ENCODE measurements at places on chromosomes 5 and 9. TPM values are rescaled to one million over a fixed set of nuclear protein-coding genes. Genes with fewer than 3 reads are reported as not detected.

GRCh38 chr5:168747987-168748777, 169.0 kb upstream of the PANK3 start:
- DNase-seq: no peak

DNA sequence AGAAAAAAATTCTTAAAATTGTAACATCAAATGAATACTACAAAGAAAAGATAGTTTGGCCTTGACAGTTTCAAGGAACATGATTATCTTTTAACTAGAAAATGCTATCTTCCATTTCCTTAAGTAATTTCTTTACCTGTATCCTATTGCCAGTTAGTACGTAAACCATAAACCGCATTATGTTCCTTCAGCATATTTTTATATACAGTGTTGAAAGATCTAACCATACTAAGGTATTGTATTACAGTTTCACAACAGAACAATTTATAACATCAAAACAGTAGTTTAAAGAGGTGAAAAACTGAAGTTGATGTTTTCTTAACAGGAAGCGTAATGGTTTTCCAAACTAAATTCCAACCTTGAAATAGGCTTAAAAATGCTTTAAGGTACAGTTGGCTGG, 45.1 kb downstream of the GLRX start:
- DNase-seq: no peak

DNA sequence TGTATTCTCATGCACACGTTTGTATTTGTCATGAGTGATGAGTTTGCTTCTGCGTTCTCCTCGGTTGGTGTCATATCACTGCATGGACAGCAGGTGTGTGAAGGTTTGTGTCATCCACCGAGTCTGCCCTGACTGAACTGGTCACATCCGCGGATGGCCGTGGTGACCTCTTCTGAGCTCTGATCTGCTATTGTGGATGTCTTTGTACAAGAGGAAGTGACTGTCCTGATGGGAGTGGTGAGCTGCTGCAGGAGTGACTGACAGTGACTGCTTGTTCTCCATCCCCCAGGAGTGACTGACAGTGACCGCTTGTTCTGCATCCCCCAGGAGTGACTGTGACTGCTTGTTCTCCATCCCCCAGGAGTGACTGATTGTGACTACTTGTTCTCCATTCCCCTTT, 69.9 kb downstream of the EHMT1 start:
- DNase-seq: no peak

DNA sequence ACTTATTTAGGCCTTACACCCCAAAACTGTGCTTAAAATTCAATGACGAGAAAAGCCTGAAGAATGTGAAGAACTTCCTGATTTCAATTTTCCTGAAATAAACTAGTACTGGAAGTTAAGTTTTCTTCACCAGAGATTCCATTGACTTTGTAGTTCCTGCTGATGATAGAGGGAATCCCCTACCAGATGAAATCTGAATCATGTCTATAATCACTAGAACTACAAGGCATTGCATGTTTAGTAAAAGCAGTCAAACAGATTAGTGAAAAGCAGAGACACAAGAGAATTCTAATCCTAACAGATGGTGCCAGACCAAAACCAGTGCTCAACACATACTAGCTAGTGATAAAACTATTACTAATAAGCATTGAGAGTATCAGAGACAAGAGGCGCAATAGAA, 130.0 kb downstream of the PDE4D start:
- no peak for DNase-seq

DNA sequence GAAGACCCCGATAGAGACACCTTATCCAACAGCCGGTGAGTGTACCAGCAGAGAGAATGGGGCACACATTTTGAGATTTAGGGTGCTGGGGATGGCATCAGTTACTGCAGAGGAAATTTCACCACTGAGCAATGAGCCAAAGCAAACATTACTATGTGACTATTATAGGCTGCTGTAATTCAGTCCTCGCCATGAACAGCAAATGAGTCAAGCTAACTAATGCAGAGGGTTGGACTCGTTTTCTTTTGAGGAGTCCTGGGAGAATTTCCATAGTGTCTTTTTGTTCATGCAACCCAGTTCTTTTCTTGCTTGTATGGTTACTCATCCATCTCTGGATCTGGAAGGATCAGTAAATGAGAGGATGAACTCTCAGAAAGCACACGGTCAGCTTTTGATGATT, 323.8 kb downstream of the PSAT1 start:
- no peak for DNase-seq

DNA sequence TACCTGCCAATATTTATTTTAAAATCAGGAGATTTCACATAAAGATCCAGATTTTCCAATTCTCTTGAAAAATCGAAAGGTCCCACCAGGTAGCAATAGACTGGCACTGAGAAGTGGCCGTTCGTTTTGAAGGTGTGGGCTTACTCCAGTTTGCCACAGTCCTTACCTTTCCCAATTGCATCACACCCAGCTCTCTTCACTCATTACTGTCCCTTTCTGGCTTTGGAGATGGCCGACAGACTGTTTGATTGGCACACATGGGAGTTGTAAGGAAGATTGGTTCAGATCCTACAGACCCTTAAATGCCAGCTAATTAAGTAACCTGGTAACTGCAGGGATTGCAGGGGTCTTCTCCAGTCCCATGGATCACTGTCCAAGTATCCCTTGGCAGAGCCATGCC, 68.7 kb upstream of the LARP1 start:
- no peak for DNase-seq

GRCh38 chr9:93517331-93517730, 59.1 kb upstream of the PHF2 start:
- DNase-seq: no peak

DNA sequence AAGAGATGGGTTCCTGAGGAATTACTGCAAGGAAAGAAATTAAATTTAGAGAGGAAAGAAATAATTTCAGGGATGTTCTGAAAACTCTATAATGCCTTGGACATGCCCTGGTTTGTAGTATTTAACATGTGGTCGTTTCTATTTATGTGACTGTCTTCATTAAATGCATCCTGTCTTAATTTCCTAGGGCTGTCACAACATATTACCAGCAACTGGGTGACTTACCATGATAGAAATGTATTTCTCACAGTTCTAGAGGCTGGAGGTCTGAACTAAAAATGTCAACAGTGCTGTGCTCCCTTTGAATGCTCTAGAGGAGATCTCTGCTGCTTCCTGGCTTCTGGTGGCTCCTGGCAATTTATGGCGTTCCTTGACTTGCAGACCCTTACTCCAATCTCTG, 287.7 kb downstream of the FBXL7 start:
- DNase-seq: no peak

DNA sequence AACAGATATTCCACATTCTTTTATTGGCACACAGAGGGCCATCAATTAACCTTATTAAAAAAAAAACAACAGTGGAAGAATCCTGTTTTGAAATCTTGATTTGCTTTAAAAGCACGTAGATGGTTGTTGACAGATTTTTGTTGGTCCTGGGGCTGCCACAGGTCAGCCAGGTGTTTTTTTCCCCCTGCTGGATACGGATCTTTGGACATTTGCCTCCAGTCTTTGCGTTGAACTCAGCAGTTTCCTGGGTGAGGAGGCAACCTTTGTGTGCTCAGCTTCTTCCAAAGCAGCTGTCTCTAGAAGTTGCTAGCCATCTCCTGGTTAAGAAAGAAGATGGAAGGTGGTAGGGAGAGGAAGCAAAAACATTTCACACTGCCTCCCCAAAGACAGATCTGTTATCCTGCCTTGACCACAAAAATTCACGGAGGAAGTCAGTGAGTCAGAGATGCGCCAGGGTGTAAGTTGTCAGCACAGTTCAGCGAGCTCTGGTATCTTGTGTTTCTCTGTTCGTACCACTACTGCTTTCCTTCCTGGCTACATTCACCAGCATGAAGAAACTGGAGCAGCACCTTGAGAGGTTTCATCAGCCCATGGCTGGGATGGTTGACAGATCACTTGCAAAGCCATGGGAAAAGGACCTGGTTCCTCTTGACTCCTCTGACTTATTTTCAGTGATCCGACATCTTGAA, 207.3 kb downstream of the ARHGAP26 start:
- no peak for DNase-seq

GRCh38 chr9:112777914-112778313, 27.4 kb downstream of the SNX30 start:
- no peak for DNase-seq

GRCh38 chr9:89048616-89049015, 57.3 kb downstream of the S1PR3 start:
- DNase-seq: no peak

DNA sequence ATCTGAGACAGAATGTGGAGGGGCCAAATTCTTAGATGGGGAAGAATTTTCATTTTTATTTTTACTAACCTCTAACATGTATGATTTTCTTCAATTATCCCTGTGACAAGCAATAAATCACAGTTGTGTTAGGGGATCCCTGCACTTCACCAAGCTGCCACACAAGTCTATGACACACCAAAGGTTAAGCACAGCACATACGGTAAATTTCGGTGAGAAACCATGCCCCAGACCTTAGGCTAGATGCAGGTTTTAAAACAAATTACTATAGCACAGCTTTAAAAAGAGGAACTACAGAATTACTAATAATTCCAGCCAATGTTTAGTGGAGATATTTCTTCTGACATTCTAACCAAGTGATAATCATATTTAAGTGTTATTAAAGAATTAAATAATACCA, 175.7 kb upstream of the RORB start:
- DNase-seq: no peak

DNA sequence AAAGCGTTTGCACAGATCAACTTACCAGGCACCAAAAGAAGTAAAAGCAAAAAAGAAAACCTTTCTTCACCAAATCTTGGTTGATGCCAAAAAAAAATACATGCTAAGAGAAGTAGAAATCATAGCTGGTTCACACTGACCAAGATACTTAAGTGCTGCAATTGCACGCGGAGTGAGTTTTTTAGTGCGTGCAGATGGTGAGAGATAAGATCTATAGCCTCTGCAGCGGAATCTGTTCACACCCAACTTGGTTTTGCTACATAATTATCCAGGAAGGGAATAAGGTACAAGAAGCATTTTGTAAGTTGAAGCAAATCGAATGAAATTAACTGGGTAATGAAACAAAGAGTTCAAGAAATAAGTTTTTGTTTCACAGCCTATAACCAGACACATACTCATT, 36.4 kb upstream of the CCDC152 start:
- DNase-seq: no peak

- DNase-seq: no peak
These were observed 232.6 kb downstream of the PRDM9 start for GRCh38 chr5:23740029-23740428.

GRCh38 chr9:132862533-132862932, 15.6 kb downstream of the AK8 start:
- DNase-seq: no peak

- DNase-seq: no peak
These were observed 249.1 kb downstream of the GADD45G start for GRCh38 chr9:89853931-89854330.

DNA sequence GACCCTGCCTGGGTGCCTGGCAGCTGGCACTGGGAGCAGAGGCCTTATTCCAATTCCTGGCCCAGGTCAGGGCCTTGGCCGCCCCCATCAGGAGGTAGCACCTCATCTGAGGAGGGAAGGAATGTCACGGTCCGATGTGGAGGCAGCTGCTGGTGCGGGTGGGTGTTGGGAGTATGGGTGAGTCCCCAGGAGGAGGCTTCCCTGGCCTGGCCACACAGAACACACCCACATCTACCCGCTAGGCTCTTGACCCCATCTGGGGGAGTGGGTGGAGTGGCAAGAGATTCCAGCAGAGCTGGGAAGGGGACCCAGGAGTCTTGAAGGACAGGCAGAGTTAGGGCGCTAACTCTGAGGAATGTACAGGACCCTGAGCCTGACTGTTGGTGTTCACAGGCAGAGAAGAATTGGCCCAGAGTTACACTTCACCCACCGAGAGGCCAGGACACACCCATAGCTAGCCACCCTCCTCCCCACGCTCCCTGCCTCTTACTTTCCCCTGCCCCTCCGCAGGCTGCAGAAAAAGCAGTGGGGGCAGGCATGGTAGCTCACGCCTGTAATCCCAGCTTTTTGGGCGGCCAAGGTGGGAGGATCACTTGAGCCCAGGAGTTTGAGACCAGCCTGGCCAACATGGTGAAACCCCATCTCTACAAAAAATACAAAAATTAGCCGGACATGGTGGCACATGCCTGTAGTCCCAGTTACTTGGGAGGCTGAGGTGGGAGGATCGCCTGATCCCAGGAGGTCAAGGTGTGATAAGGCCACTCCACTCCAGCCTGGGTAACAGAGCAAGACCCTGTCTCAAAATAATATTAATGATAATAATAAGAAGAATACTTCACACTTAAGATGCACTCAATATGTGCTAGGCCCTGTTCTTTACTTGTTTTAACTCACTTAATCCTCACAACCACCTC, 6.0 kb downstream of the OLFML2A start:
- no peak for DNase-seq

DNA sequence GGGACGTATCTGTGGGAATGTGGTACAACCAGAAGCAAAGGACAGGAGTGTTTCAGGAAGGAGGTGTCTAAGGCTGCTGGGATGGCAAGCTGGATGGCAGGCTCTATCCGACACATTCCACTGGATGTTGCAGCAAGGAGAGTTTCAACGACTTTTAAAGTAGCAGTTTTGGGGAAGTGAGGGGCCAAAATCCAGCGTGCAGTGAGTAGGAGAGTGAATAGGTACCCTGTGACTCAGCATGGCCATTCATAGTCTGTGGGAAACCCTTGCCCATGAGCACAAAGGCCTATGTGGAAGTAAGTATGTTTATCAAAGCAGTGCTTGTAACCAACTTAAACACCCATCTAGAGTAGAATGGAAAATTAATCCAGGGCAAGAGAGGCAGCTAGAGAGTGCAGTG, 664.7 kb downstream of the ACTL7B start:
- no peak for DNase-seq

DNA sequence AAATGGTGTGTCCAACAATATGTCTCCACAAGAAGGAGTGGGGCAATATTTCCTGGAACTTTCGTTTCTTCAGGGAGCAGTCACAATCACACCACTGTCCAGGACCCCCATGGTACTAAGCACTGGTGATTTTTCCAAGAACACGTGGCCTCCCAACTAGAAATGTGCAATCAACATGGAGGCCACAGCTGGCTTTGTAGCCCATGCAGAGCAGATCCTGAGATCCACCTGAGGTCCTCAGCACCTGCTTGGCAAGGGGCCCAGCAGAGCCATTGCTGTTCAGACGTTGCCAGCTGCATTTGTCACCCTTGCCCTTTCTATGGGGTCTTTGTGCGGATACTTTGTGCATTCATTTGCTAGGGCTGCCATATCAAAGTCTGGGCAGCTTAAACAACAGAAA, 334.5 kb upstream of the IRX4 start:
- no peak for DNase-seq

- DNase-seq: no peak
These were observed 241.6 kb downstream of the PJA2 start for GRCh38 chr5:109168151-109168550.

- no peak for DNase-seq
These were observed 9.5 kb downstream of the CCDC187 start for GRCh38 chr9:136294437-136294836.

- no peak for DNase-seq
These were observed 482.6 kb downstream of the DMAC1 start for GRCh38 chr9:7316967-7317366.

GRCh38 chr5:158727771-158728311, 371.9 kb downstream of the EBF1 start:
- DNase-seq: no peak

GRCh38 chr9:22053178-22053577, 44.1 kb upstream of the CDKN2B start:
- DNase-seq: no peak

The CCDC171 gene
- total RNA-seq: 0.86 TPM

The OR2V2 gene
- total RNA-seq: not detected

The CKMT2 gene
- total RNA-seq: 0.07 TPM

The SEMA4D gene
- total RNA-seq: 2.8 TPM

The LCN15 gene
- total RNA-seq: not detected

The TAF1L gene
- 0.04 TPM for total RNA-seq

The ACOT12 gene
- total RNA-seq: 0.13 TPM

The TNC gene
- total RNA-seq: 0.07 TPM

Measured in pulmonary artery endothelial cell (primary cell).